ENCODE measurements at places on chromosomes 7 and 10.
A peak's percentile ranks its signal among the peaks of the same experiment; 100 is the strongest.

DNA sequence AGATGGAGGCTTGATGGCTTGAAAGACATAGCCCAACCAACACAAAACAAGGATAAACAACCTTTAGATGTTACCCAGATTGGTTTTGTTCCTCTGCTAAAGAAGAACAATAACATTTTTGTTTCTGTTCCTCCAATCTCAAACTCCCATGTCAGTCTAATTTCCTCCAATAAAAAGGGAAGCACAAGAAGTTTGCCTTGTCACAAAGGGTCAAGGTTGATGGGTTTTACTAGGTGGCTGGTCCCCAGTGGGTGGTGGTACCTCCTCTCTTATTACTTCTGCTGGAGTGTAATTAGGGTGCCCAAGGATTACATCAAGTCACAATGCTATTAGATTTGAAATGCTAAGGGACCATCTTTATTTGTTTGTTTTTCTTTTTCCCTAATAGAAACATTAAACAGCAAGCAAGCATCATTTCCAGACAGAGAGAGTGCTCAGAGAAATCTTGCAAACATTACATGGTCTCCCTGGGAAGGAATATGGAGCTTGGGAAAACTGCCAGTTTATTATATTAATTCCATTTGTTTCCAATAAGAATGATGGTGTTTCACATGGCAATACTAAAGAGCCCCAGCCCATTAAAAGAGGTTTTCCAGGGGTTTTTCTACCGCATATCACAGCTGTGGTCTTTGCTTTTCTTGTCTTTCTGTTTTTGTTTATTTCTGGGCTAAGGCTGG, 78.3 kb upstream of the AOAH start:
- DNase-seq, result no peak

DNA sequence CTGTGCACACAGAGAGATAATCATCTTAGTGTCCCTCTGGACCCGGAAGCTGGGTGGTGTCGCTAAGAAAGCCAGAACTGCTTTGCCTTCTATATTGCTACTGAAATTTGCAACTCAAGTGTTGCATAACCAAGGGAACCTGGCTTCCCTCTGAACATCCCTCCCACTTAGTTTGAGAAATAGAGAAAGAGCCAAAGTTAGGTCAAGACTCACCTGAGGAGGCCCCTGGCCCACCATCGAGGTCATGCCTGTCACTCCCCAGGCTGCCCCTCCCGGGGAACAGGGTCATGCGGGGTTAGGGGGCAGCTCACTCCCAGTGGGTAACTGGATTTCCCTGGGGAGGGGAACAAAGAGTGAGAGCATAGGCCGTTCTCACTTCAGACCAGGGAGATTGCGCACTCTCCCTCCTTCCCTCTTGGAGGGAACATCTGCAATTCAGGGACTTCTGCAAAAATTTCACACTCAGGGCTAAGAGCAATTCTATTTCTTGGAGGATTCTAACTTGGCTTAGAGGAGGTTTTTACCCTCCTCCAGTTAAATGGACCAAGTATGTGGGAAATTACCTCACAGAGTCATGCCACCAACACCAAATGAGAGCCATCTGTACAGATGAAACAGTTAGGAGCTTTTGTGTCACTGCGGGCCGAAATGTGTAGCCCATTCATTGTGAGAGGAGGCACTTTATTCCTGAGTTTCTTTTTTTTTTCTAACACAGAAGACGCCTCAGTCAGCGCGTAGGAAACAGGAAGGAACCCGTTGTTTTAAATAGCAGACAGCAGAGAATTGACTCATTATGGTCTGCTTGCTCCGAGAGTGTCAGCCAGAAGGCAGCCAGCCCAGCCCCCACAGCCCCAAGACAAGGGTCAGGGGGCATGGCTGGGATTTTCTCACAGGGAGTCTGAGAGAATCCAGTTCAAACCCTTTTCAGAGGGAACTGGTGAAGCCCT, 221.3 kb downstream of the ARHGAP12 start:
- DNase-seq, result peak; percentile 74

DNA sequence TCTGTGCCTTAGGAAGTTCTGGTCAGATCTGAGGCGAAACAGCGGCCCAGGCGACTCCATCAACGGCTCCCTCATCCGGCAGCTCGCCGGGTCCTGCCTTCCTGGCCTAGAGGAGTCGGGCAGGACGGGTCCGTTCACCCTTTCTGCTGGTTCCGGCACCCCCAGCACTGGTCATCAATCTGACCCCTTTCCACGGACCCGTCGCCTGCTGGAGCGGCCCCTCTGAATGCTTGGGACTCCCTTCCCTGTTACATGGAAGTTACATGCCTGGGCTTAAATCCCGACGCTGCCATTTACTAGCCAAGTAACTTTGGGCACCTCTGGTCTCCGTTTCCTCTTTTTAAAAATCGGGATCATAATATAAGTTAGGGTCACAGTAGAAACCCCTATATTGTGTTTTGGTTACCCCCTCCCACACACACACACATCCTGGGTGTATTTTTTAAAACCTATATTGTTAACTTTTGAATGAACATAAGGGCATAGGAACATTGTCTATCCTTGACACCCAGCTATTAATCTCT, 607 bp upstream of the GGCT start:
- no peak for DNase-seq

GRCh38 chr7:39073432-39073831, 95.7 kb downstream of the POU6F2 start:
- DNase-seq, result no peak

DNA sequence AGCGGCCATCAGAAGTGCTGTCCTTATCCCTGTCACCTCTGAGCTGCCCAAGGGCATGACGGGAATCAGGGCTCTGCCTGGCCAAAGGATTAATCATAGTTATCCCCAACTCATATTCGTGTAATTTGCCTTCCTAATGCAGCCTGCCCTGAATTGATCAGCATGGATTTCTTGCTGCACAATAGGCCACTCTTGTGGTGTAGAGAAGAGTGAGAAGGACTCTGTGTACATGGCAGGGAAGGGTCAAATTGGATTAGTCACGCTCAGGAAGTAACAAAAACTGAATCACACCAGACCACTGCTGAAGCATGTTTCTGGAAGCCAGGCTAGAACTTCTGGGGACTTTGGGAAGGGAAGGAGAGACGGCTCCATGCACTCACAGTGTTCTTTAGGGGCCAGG, 227.0 kb downstream of the BUB3 start:
- no peak for DNase-seq

DNA sequence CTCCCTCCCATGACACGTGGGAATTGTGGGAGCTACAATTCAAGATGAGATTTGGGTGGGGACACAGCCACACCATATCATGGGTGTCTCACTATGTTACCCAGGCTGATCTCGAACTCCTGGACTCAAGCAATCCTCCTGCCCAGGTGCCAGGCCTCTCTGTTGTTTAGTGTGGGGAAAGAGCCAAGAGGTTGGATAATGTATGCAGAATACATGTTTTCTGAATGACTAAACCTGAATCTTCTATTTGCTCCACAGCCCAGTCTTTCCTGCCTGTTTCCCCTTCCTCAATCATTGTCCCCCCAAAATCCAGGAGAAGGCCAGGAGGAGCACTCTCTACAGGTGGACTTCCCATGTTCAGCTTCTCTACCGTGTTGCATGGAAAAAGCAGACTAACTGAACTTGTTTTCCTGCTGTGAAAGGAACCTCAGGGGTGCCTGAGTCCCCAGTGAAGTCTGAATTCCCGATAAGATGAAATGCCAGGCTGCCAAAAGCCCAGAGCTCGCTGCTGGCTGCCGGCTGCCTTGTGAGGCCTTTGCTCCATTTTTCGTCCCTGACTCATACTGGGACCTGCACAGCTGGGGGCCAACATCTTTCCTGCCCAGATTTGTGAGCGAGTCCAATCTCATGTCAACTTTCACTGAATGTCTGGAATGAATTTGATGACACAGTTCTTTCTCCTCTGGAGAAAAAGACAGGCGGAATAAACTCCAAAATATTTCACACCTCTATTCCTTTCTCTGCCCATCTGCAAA, 588.0 kb downstream of the CALN1 start:
- no peak for DNase-seq

DNA sequence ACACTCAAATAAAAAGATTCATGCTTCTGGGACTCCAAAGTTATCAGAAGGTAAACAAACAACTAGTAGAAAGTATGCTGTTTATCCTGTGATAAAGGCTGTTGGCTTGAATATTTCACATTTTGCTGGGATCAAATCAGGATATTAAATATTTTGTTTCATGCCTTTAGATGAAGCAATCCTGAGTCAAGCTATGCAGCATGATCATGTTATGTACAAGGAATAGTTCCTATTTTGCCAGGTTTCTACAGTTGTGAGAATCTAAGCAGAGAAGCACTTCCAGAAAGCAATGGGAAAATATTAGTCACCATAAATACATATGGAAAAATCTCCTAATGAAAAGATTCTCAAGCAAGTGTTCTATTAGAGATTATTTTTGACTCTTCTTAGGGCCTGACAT, 262.8 kb upstream of the PCDH15 start:
- DNase-seq, result no peak

GRCh38 chr10:25327273-25327672, 152.5 kb downstream of the GPR158 start:
- no peak for DNase-seq

GRCh38 chr7:112157072-112157471, 49.1 kb downstream of the DOCK4 start:
- no peak for DNase-seq

DNA sequence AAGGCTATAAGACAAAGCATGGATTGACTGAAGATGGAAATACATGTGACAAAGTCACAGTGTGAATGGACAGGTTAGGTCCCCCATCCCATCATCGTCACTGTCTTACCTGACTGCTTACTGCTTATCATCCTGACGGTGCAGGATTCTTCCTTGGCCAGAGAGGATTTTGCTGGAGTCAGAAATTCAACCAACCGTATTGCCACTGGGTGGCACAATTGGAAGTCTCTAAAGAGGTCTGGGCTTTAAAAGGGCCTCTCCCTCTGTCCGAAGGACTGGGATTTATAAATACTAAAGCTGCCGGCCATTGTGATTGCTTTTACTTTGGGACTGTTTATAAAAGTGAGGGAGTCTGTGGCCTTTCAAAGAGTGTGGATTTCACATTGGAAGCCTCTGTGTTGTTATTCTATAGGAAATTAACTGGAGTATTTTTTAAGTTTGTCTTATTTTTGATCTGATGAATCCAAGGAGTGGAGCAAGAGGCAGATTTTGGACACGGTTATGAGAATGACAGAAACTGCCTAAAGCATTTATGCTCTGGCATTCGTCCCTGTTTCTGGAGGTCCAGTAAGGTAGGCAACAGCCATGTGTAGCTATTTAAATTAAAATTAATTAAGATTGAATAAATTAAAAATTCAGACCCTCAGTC, 113.3 kb upstream of the CREB5 start:
- no peak for DNase-seq

DNA sequence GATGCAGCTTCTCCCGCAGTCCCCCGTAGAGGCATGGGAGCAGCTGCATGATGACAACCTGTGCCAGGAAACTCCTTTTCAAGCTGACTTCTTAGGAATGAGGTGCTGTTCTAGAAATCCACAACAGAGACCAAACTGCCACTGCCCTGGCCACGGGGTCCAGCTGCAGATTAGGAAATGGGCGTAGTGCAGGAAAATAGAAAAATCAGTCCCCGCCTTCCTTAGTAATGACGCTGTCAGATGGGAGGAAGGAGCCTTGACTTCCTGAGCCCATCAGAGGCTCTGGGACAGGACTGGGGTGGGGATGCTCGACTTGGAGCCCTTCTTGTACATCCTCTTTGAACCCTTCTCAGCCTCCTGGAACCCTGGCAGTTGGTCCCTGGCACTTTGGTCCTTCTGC, 227.8 kb upstream of the GRB10 start:
- DNase-seq, result peak; percentile 21

GRCh38 chr10:44993922-44994751, 6.6 kb upstream of the ZNF22 start:
- no peak for DNase-seq

GRCh38 chr7:98826387-98826786, 43.4 kb downstream of the TMEM130 start:
- no peak for DNase-seq

- no peak for DNase-seq
Observed at GRCh38 chr7:157043745-157044144, 33.3 kb upstream of the MNX1 start.

DNA sequence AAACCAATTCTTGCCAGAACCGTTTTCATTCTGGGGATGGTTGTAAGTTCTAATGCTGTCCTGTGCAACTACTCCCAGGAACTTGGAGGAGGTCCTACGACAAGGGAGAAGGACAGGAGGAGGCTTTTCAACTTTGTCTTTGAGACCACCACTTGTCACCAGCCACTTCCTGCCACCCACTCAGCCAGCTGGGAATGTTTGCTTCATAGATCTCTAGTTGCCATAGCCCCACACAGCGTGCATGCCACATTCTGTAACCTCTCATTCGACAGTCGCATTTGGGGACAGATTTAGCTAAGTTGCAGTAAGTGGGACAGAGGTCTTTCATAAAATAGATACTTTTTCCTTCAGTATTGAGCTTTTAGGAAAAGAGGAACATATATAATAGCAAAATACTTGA, 78.0 kb downstream of the TAF3 start:
- no peak for DNase-seq

- no peak for DNase-seq
Observed at GRCh38 chr7:16561943-16562342, 35.3 kb downstream of the LRRC72 start.

DNA sequence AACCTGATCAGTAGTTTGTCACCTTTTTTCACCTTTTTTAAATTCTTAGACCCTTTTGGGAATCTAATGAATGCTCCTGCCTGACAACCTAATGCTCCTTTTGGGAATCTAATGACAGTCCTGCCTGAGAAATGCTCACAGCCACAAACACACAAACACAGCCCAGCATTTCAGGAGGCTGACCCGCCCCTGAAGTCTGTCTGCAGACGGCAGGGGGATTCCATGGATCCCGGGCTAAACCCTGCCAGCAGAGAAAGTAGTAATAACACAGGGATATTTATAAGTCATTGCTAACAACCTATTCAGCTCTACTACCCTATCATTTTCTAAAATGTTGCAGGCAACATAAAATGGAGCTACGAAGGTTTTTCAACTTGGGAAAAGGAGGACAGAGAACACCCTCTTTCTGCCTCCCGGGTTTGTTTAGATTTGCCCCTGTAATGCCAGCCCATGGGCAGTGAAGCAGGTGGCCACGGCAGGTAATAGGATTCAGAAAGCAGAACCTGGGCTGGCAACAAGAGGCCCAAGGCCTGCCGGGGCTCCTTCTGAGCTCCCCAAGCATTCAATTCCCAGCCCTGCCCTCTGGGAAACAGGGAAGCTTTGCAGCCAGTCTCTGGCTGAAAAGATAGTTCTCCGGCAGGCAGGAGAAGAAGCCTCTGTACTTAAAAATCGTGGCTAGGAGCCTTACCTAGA, 65.2 kb downstream of the CREB3L2 start:
- no peak for DNase-seq

GRCh38 chr7:2012044-2012900, 220.5 kb downstream of the MAD1L1 start:
- DNase-seq, result no peak

- no peak for DNase-seq
Observed at GRCh38 chr7:87810130-87810529, 66.0 kb downstream of the SLC25A40 start.

DNA sequence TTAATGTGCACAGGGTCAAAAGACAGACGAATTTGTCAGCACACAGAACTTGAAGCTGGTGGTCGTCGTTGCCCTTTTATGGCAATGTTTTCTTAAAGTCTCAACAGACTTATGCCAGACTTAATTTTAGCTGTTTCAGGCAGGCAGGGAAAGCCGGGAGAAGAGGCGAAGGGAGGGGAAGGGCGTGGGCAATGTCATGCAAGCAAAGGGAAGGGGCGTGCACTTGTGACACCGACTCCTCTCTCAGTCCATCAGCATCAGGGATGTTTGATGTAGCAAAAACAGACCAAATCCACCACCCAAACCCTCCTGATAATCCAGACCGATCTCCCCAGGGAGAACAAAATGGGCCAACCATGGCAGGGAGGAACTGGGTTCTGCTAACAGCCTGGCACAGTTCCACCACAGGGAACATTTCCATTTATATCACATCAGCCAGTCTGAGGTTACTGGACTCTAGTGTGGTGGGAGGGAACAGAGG, 118.1 kb upstream of the RHEB start:
- no peak for DNase-seq
